C1 segment of cervical spinal cord (tissue), 14 donors: ENCODE measurements at places on chromosomes 1 and 21.

DNA sequence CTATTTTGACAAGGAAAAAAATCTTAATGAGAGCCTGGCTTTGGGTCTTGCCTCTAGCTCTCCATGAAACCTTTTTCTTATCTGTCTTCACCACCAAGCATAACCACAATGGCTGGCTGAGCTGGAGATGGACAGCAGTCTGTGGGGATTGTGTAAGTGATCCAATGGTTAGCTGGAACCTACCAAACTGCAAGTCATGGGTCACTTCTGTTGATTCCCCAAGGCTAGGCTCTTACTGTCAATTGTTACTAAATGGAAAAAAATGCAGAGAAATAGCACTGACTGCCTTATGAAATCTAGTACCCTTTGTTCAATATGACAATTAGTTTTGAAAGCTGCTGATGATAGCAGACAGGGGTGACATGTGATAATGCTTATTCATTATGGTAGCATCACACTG is 359.0 kb downstream of the ST6GALNAC3 start:
- no peak for DNase-seq

GRCh38 chr1:1230656-1231399 is 973 bp downstream of the SDF4 start:
- no peak for DNase-seq

DNA sequence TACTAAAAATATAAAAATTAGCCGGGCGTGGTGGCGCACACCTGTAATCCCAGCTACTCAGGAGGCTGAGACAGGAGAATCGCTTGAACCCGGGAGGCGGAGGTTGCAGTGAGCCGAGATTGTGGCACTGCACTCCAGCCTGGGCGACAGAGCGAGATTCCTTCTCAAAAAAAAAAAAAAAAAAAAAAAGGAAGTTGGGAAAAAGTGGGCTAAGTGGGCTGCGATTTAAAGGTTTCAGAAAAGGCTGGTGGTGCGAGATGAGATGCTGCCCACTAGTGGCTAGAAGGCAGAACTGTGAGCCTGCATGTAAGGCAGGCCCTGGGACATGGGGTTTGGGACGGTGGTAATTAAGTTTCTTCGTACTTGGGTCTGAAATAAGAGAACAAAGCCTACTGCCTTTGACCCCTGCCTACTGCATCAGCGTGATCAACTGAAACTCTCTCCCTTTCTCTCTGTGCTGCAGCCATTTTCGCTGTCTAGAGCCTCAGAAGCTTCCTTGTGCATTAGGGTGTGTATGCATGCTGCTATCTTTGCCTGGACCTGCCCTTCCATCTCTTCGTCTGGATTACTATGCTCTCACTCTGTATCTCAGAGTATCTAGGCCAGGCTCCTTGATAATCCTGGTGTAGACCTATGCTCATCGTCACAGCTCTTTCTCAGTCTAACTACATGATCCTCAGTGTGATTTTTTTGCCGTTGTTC is 12.4 kb downstream of the FMOD start:
- DNase-seq: no peak

DNA sequence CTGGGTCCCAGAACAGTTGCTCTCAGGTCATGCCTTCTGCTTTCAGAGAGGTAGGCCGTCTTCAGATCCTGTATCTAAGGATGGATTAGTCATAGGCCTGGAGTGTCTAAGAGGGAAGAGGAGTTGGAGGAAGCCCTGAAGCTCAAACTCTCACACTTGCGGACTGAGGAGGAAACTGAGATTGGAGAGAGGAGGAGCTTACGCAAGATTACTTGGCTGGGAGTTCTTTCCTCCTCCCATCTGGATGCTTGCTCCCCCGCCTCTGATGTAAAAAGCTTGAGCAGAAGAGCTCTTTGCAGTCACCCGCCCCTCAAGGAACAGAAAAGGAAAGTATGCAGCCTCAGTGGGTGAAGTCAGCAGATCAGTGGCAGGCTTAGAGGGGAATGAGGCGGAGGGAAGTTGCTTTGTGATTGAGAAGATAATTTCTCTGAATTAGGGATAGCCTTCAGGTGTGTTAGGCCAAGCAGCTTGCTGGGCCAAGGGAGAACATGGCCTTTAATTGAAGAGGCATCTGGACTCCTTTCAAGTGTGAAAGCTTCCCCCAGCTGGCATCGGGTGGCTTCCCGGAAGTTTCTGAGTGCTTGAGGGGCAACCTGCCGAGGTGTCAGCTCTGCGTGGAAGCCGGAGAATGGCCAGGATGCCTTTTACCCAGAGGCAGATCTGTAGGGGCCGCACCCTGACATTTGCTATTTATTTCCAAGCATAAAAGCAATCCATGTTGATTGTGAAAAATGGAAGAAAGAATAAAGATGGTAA is 6.6 kb downstream of the ADORA1 start:
- DNase-seq: no peak

- DNase-seq: no peak
Measured at GRCh38 chr1:228999446-229000170, 264.3 kb downstream of the RHOU start.

DNA sequence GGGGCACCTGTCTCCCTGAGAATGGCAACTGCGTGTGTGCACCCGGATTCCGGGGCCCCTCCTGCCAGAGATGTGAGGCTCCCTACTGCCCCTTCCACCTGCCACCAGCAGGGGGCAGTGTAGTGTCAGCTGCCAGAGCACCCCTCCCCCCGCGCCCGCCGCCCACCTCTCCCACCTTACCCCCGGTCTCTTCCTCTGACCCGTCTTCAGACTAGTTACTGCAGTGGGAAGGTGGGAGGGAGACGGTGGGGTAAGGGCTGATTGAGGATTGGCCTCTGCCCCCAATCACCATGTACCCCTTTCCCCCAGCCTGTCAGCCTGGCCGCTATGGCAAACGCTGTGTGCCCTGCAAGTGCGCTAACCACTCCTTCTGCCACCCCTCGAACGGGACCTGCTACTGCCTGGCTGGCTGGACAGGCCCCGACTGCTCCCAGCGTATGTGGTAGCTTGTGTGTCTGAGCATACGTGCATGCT is 10.1 kb upstream of the LRRC71 start:
- peak; percentile 24 for DNase-seq
